Activated CD8-positive, alpha-beta T cell treated with anti-CD3 and anti-CD28 coated beads for 36 hours (primary cell): ENCODE measurements at places on chromosomes 1 and 21. TPM values are rescaled to one million over a fixed set of nuclear protein-coding genes. Genes with fewer than 3 reads are reported as not detected.

- no peak for DNase-seq
- H3K27me3 ChIP-seq, result peaks cover 8% of the 10 kb centered on the region
- no peaks in the 10 kb centered on the region for H3K4me1 ChIP-seq
- H3K4me3 ChIP-seq, result no peak overlapping the region
- H3K36me3 ChIP-seq, result no peaks in the 10 kb centered on the region
These were observed 100.1 kb upstream of the C1orf174 start for GRCh38 chr1:3999941-4000735.

TMPRSS3 gene
- total RNA-seq, result 134 TPM

GRCh38 chr1:3075666-3076362 is 6.8 kb downstream of the PRDM16 start:
- H3K4me1 ChIP-seq, result no peaks in the 10 kb centered on the region
- no peak overlapping the region for H3K27ac ChIP-seq
- H3K27me3 ChIP-seq, result peaks cover 27% of the 10 kb centered on the region
- no peak for DNase-seq

- no peak overlapping the region for H3K27ac ChIP-seq
- DNase-seq, result no peak
- H3K36me3 ChIP-seq, result peaks cover 28% of the 10 kb centered on the region
- no peaks in the 10 kb centered on the region for H3K27me3 ChIP-seq
- H3K4me1 ChIP-seq, result no peaks in the 10 kb centered on the region
These were observed 19.9 kb upstream of the HMGCL start for GRCh38 chr1:23845163-23845562.

DNA sequence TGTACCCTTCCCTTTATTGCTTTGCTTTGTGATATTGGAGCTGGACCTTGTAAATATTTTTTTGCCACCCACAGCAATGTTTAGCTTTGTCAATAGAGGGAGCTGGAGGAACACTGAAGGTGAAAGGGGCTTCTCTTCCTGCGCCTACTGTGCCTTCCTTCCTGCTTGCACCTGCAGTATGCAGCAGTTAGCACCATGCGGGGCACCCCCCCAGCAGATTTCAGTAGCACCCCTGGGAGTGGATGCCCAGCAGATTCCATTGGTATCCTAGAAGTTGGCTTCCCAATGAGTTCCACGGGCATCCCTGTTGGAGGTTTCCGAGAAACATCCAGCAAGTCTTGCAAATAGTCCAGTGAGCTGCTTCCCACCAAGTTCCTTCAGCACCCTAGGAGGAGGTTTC is 25.6 kb downstream of the S100A10 start:
- no peak overlapping the region for H3K4me3 ChIP-seq
- DNase-seq, result peak; percentile 69
- H3K4me1 ChIP-seq, result peaks cover 22% of the 10 kb centered on the region
- H3K27ac ChIP-seq, result no peak overlapping the region
- no peaks in the 10 kb centered on the region for H3K36me3 ChIP-seq

SPRR2D gene
- total RNA-seq, result not detected

DPT gene
- total RNA-seq, result not detected

- H3K36me3 ChIP-seq, result no peaks in the 10 kb centered on the region
- no peak for DNase-seq
- H3K4me3 ChIP-seq, result no peak overlapping the region
- no peak overlapping the region for H3K27ac ChIP-seq
- no peaks in the 10 kb centered on the region for H3K27me3 ChIP-seq
- H3K4me1 ChIP-seq, result peaks cover 9% of the 10 kb centered on the region
These were observed 50.2 kb downstream of the LPAR3 start for GRCh38 chr1:84842748-84843231.

KCNK1 gene
- not detected for total RNA-seq

- H3K36me3 ChIP-seq, result no peaks in the 10 kb centered on the region
- H3K4me3 ChIP-seq, result no peak overlapping the region
- H3K4me1 ChIP-seq, result peaks cover 54% of the 10 kb centered on the region
- H3K27ac ChIP-seq, result peak overlapping the region; percentile 34
- DNase-seq, result no peak
These were observed 8.8 kb upstream of the GBP6 start for GRCh38 chr1:89355056-89355455.

CELA3A gene
- total RNA-seq, result not detected

- H3K27ac ChIP-seq, result no peak overlapping the region
- H3K4me3 ChIP-seq, result no peak overlapping the region
- H3K36me3 ChIP-seq, result peaks cover 72% of the 10 kb centered on the region
- no peaks in the 10 kb centered on the region for H3K27me3 ChIP-seq
These were observed 16.3 kb downstream of the PHGDH start for GRCh38 chr1:119727991-119728390.

GRCh38 chr1:27380224-27380623 is 2.9 kb downstream of the CD164L2 start:
- no peak for DNase-seq
- H3K27me3 ChIP-seq, result peaks cover 4% of the 10 kb centered on the region
- no peaks in the 10 kb centered on the region for H3K36me3 ChIP-seq
- H3K4me3 ChIP-seq, result no peak overlapping the region
- H3K4me1 ChIP-seq, result no peaks in the 10 kb centered on the region

KCNJ15 gene
- total RNA-seq, result 0.43 TPM

HTR6 gene
- not detected for total RNA-seq

KCNE1 gene
- not detected for total RNA-seq

GRCh38 chr1:42960566-42961311 is 2.1 kb upstream of the SLC2A1 start:
- no peak for DNase-seq
- peaks cover 7% of the 10 kb centered on the region for H3K27me3 ChIP-seq
- H3K27ac ChIP-seq, result no peak overlapping the region
- H3K36me3 ChIP-seq, result peaks cover 20% of the 10 kb centered on the region
- no peak overlapping the region for H3K4me3 ChIP-seq

SLC30A10 gene
- total RNA-seq, result not detected

DNA sequence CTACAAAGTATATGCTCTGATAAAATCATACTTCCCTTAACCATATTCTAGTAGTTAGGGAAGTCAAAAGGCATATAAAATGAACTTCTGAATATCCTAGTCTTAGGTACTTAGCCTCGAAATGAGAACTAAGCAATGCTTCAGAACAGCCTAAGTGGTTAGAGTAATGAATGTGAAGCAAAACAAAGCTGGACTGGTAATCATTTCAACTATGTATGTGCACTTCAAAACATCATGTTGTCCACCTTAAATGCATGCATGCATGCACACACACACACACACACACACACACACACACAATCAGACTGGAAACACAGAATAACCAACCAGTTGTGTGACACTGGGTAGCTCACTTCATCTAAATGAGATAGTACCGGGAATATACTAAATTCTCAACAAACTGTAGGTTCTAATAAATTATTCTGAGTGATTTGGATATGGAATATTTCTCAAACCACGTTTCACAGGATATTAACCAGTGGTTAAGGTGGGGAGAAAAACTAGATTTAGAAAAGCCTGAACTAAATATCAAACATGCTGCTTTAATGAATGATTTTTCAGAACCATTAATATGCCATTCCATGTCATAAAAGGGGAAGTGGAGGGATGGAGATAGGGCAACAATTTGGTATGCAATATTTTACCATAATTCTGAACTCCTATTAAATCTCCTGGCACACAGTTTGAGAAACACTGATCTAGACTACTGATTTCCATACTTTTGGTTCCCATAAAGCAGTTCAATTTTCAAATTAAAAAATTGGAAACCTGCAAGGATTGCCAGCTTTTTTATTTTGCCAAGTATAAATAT is 19.5 kb downstream of the RNF115 start:
- H3K4me1 ChIP-seq, result peaks cover 49% of the 10 kb centered on the region
- H3K36me3 ChIP-seq, result peaks cover 9% of the 10 kb centered on the region
- no peak for DNase-seq
- no peak overlapping the region for H3K4me3 ChIP-seq

- H3K36me3 ChIP-seq, result no peaks in the 10 kb centered on the region
- no peaks in the 10 kb centered on the region for H3K27me3 ChIP-seq
These were observed 46.7 kb upstream of the LAMC2 start for GRCh38 chr1:183139281-183139942.

GRCh38 chr1:20574686-20575540 is 14.0 kb upstream of the CDA start:
- no peaks in the 10 kb centered on the region for H3K4me1 ChIP-seq
- peak; percentile 85 for DNase-seq
- H3K36me3 ChIP-seq, result no peaks in the 10 kb centered on the region
- peaks cover 18% of the 10 kb centered on the region for H3K27me3 ChIP-seq

- H3K27me3 ChIP-seq, result peaks cover 15% of the 10 kb centered on the region
- peaks cover 3% of the 10 kb centered on the region for H3K4me1 ChIP-seq
- DNase-seq, result no peak
These were observed 99.2 kb downstream of the CTH start for GRCh38 chr1:70509996-70510876.

- no peak overlapping the region for H3K27ac ChIP-seq
- H3K4me1 ChIP-seq, result peaks cover 18% of the 10 kb centered on the region
- no peak for DNase-seq
- H3K27me3 ChIP-seq, result no peaks in the 10 kb centered on the region
- no peak overlapping the region for H3K4me3 ChIP-seq
- H3K36me3 ChIP-seq, result no peaks in the 10 kb centered on the region
These were observed 68.1 kb downstream of the URB2 start for GRCh38 chr1:229694053-229694693.

DNA sequence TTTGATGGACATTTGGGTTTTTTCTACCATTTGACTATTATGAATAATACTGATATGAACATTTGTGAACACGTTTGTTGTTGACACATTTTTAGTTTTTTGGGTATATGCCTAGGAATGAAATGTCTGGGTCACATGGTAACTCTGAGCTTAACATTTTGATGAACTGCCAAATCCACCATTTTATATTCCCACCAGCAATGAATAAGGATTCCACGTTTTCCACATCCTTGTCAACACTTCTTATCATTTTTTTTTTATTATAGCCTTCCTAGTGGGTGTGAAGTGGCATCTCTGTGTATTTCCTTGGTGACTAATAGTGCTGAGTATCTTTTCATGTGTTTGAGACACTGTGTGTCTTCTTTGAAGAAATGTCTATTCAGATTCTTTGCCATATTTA is 67.6 kb downstream of the RASAL2 start:
- H3K27ac ChIP-seq, result no peak overlapping the region
- H3K4me3 ChIP-seq, result no peak overlapping the region
- H3K27me3 ChIP-seq, result no peaks in the 10 kb centered on the region
- no peaks in the 10 kb centered on the region for H3K4me1 ChIP-seq
- no peak for DNase-seq
- no peaks in the 10 kb centered on the region for H3K36me3 ChIP-seq

- H3K36me3 ChIP-seq, result no peaks in the 10 kb centered on the region
- peaks cover 30% of the 10 kb centered on the region for H3K4me1 ChIP-seq
- no peaks in the 10 kb centered on the region for H3K27me3 ChIP-seq
- DNase-seq, result no peak
These were observed 24.5 kb upstream of the RCSD1 start for GRCh38 chr1:167605576-167605975.

- H3K4me1 ChIP-seq, result no peaks in the 10 kb centered on the region
- H3K27me3 ChIP-seq, result no peaks in the 10 kb centered on the region
- H3K4me3 ChIP-seq, result no peak overlapping the region
- no peak for DNase-seq
- H3K36me3 ChIP-seq, result no peaks in the 10 kb centered on the region
These were observed 18.9 kb downstream of the ADGRL2 start for GRCh38 chr1:81819613-81820012.

- H3K4me3 ChIP-seq, result no peak overlapping the region
- H3K4me1 ChIP-seq, result peaks cover 27% of the 10 kb centered on the region
- no peak for DNase-seq
- H3K36me3 ChIP-seq, result peaks cover 17% of the 10 kb centered on the region
- H3K27ac ChIP-seq, result no peak overlapping the region
These were observed 3.2 kb downstream of the TBX15 start for GRCh38 chr1:118984722-118985639.

DNA sequence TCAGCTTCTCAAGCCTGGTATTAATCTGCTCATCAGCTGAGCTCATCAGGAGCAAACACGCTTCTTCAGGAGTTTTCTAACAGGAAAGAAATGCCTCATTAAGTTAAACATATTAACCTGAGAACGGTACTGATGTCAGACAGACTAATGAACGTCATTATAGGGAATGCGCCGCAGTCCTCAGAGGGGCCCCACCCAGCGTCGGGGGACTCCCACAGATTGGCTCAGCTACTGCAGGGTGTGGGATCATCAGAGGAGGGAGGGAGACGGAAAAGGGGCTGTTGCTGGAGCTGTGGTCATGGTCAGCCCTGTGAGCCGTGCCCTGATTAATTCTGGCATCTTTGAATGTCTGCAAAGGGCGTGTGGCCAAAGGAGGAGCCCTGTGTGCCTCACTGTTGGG is 348.5 kb downstream of the PTPRU start:
- H3K36me3 ChIP-seq, result no peaks in the 10 kb centered on the region
- H3K27me3 ChIP-seq, result peaks cover 2% of the 10 kb centered on the region
- H3K4me3 ChIP-seq, result no peak overlapping the region
- DNase-seq, result no peak
- no peak overlapping the region for H3K27ac ChIP-seq

DNA sequence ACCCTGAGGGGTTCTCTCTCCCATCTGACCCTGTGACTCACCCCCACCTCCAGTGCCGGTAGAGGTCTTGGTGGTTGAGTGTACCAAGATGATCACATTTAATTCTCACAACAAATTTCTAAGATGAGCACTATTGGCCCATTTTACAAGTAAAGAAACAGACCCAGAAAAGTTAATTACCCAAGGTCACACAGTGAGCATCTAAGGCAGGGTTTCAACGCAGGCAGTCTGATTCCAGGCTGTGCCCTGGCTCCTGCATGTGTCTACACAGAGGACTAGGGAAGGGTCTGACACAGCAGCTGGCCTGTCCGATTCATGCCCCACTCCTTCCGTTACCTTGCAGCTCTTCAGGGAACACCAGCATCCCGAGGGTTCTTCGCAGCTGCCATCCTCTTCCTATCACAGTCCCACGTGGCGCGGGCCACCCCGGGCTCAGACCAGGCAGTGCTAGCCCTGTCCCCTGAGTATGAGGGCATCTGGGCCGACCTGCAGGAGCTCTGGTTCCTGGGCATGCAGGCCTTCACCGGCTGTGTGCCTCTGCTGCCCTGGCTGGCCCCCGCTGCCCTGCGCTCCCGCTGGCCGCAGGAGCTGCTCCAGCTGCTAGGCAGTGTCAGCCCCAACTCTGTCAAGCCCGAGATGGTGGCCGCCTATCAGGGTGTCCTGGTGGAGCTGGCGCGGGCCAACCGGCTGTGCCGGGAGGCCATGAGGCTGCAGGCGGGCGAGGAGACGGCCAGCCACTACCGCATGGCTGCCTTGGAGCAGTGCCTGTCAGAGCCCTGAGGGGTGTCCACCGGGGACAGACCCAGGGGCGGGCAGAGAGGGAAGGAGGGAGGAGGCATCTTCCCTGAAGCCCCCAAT is 7.5 kb downstream of the NCDN start:
- H3K27me3 ChIP-seq, result no peaks in the 10 kb centered on the region
- H3K36me3 ChIP-seq, result peaks cover 10% of the 10 kb centered on the region

SPATA17 gene
- total RNA-seq, result not detected

- no peak for DNase-seq
- no peaks in the 10 kb centered on the region for H3K27me3 ChIP-seq
- peaks cover 58% of the 10 kb centered on the region for H3K36me3 ChIP-seq
- no peak overlapping the region for H3K27ac ChIP-seq
These were observed 24.6 kb downstream of the CLSPN start for GRCh38 chr1:35745124-35745730.

- no peaks in the 10 kb centered on the region for H3K36me3 ChIP-seq
- no peak overlapping the region for H3K4me3 ChIP-seq
- no peaks in the 10 kb centered on the region for H3K4me1 ChIP-seq
- no peaks in the 10 kb centered on the region for H3K27me3 ChIP-seq
- no peak for DNase-seq
- no peak overlapping the region for H3K27ac ChIP-seq
These were observed 20.7 kb upstream of the S100A2 start for GRCh38 chr1:153586347-153586746.

- H3K4me1 ChIP-seq, result peaks cover 16% of the 10 kb centered on the region
- DNase-seq, result peak; percentile 84
- H3K36me3 ChIP-seq, result peaks cover 14% of the 10 kb centered on the region
- peak overlapping the region; percentile 76 for H3K4me3 ChIP-seq
These were observed 51.9 kb upstream of the LPAR3 start for GRCh38 chr1:84944767-84945486.

GRCh38 chr1:183844806-183845205 is 39.9 kb downstream of the RGL1 start:
- H3K36me3 ChIP-seq, result no peaks in the 10 kb centered on the region
- H3K27me3 ChIP-seq, result no peaks in the 10 kb centered on the region
- no peak for DNase-seq
- H3K27ac ChIP-seq, result no peak overlapping the region
